MV-4-11 (cell line): ENCODE measurements at places on chromosomes 13 and 19.

GRCh38 chr13:49305792-49306425, 58.2 kb downstream of the CDADC1 start:
- DNase-seq, result no peak

DNA sequence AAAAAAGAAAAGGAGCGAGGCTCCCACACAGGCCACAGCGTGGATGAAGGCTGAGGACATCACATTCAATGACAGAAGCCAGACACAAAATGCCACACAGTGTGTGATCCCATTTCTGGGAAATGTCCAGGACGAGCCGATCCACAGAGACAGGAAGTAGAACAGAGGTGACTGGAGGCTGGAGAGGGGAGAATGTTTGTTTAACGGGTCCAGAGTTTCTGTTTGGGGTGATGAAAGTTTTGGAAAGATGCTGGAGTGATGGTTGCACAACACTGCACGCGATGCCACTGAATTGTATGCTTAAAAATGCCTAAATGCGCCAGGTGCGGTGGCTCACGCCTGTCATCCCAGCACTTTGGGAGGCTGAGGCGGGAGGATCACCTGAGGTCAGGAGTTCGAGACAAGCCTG, 650 bp upstream of the FUT5 start:
- DNase-seq, result no peak

GRCh38 chr13:22647156-22647850, 533.5 kb upstream of the SGCG start:
- no peak for DNase-seq

GRCh38 chr13:86572115-86572514, 772.9 kb upstream of the SLITRK6 start:
- DNase-seq, result peak; percentile 96

- no peak for DNase-seq
Observed at GRCh38 chr13:102399791-102400674, 1.8 kb downstream of the FGF14 start.

- DNase-seq, result no peak
Observed at GRCh38 chr13:33146843-33147611, 130.8 kb downstream of the KL start.

GRCh38 chr19:39701291-39701690, 3.0 kb upstream of the LGALS14 start:
- no peak for DNase-seq

DNA sequence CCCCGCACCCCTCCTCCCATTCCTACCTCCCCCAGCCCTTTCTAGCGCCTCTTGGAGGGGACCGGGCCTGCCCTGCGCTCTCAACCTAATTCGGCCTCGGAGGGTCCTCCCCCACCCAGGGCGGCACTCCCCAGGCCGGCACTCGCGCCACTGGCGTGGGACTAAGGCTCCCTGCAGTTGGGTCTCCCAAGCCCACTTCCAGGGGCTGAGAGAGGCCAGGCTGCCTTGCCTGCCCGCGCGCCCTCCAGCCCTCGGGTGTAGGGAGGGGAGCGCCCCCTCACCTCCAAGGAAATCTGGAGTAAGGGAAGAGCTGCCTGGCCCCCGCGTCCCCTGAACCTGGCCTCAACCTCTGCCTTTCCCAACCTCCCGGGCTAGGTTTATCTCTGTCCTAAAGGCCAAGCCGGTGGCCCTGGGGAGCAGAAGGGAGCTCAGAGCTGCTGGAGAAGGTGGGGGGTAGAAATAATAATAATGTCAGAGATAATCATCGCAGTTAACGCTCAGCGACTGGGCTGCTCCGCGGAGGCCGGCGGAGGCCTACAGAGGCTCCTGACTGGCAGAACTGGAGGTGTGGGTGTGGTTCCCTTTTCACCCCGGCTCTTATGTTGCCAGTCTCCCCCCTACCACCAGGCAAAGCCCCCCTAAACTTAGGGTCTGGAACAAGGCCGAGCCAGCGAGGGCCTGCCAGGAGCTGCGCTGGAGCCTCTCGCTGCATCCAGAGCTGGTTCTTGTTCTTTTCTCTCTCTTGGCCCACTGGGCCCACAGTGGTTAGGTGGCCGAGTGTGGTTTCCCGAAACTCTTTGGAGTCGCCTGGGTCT, 9.6 kb downstream of the ZIC2 start:
- DNase-seq, result no peak
